ENCODE measurements at places on chromosomes 13 and 19. TPM values are rescaled to one million over a fixed set of nuclear protein-coding genes. Genes with fewer than 3 reads are reported as not detected.
A peak's percentile ranks its signal among the peaks of the same experiment; 100 is the strongest.

DNA sequence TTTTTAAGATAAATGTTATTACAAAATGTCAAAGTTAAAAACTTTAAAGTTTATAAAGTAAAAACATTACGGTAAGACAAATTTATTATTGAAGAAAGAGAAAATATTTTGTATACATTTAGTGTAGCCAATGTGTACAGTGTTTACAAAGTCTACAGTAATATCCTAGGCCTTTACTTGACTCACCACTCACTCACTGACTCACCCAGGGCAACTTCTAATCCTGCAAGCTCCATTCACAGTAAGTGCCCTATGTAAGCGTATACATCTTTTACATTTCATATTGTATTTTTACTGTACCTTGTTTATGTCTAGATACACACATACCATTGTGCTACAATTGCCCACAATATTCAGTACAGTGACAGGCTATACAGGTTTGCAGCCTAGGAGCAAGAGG, 448.2 kb downstream of the KCTD12 start:
- DNase-seq, result no peak
- H3K27ac ChIP-seq, result no peak overlapping the region
- no peak overlapping the region for H3K4me3 ChIP-seq
- H3K27me3 ChIP-seq, result no peaks in the 10 kb centered on the region
- no peaks in the 10 kb centered on the region for H3K4me1 ChIP-seq

DNA sequence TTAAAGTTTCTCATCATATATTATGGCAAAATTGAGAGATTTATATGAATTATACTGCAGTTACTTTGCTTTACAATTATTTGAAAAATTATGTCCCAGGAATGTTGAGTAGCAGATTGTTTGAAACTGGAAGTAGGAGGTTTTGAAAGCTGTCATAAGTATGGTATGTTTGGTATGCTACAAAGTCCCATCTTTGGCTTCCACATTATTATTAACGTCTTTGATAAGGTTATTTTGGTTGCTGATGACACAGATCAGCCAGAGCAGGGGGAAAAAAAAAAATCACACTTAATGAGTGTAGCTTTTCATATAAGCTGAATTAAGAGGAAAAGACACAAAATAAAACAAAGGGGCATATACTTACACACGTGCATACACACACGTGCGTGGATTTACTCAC, 130.1 kb downstream of the SLITRK1 start:
- H3K36me3 ChIP-seq, result peaks cover 38% of the 10 kb centered on the region
- DNase-seq, result peak; percentile 62
- H3K4me3 ChIP-seq, result peak overlapping the region; percentile 31
- peaks cover 43% of the 10 kb centered on the region for H3K4me1 ChIP-seq

The EBI3 gene
- 0.48 TPM for total RNA-seq

The LGI4 gene
- total RNA-seq, result 0.10 TPM

The SUPT5H gene
- 109 TPM for total RNA-seq

Measured in HFFc6 (cell line).